ENCODE measurements at places on chromosomes 1 and 21.

- DNase-seq: no peak
These were observed at the start of gene ANGPTL1 for GRCh38 chr1:178870944-178871343. Gene ANGPTL1, minus strand, starts transcription at chr1:178871077. Its CDS starts 5,301 bp downstream, at chr1:178865776.

DNA sequence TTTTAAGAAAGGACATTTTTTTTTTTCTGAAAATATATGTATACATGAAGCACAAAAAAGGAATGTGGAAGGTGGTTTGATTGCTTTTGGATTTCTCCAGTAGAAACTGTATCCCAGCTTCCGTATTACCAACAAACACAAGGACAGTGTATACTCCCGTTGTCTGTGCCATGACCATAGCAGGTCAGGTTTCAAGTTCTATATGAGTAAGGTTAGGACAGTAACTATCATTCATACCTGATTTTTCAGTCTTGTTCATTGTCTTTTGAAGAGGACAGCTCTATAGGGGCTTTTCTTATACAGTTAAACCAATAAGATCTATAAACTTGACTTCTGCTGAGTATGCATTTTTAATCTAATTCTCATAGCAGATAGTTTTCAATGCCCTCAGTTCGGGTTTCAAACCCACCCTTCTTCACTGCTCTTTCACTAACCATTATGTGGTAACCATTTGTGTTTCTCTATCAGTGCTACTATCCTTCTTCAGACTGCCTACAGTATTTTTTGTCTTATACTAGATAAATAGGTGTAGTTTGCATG, 19.6 kb downstream of the UBAP2L start:
- no peak for DNase-seq

DNA sequence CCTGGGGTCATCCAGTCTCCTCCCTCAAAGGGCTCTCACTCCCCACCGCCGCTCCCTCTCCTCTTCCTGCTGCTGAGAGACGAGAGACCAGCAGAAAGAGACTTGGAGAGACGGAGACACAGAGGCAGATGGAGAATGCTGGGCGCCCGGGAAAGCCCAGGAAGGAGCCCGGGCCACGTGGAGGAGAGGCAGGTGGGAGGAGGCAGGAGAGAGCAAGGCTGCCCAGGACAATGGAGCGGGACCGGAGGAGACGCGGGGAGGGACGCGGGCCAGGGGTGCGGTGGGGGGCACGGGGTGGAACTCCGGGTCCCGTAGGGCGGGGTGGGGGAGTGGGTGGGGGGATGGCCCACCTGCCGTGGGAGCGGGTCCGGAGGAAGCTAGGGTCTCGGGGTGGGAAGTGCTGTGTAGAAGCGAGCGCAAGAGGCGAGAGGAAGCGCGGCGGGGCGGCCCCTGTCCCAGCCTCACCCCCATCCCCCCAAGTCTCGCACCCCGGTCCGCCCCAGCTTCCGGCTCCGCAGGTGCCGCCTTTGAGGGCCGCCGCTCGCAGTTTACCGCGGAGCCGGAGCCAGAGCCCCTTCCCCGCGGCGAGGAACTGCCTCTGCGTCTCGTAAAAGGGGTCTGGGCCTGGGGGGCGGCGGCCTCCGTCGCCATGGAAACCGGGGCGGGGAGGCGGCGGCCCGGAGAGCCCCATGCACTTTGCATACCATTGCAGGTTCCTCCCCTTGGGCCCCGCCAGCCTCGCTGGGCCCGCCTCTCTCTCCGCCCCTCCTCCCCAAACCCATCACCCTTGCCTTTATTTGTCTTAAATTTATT, 11.7 kb upstream of the EPHA2 start:
- DNase-seq: no peak

DNA sequence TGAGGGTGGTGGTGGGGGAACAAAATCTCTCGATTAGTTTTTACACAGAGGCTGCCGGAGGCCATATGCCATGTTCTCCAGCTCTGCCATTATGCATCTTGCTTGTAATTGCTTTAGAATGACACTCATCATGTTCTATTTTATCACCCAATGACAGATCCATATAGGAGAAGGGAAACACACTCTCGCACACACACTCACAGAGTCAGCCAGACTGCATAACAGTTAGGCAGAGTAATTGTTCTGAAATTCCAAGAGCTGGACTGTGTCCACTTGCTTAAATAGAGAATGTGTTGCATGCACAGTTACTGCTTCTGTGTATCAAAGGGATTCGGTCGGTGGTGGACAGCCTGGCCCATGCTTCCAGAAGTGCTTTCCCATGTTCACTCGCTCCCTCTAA, 30.6 kb downstream of the KCND3 start:
- DNase-seq: no peak

DNA sequence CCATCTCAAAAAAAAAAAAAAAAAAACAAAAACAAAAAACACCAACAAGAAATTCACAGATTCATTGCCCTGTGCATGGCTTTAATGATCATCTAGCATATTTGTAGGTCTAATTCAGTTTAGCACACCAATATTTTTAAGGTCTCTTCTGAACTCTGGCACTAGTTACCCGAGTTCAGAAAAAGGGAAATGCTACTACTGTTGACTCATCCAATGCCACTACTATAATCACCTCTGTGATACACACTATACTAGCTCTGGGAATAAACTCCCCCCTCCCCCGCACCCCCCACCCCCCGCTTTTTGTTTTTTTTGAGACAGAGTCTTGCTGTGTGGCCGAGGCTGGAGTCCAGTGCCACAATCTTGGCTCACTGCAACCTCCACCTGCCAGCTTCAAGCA, 55.6 kb downstream of the FBXO42 start:
- DNase-seq: no peak

DNA sequence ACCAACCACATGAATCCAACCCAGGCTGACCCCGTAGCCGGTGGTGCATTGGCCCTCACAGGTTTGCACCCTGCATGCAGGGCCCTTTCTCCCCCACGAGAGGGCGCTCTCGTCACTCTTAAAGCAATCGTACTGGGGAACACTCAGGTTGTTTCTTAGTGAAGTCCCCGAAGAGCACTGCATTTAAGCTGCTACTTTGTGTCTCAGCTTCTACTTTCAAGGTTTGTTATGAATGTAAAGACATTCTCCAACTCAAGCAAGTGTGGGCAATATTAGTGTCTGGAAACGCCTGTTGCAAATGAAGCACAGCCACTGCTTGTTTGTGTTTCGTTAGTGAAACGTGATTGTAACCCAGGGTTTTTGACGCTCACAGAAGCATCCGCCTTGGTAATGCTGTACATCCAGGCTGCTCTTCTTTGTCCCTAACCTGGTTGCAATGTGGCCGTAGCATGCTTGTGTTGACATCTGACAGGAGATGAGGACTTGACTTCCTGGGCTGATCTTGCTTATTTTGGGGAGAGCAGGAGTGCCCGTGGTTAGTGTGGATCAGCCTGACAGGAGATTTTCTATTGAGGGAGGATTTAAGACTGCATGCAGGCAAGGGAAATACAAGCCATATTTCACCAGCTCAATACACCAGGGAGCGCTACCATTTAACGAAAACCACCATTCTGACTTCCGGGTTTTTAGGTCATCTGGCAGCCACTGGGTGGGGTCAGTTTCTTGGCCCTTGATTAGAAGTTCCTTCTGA, 79.8 kb downstream of the ST6GALNAC3 start:
- peak; percentile 63 for DNase-seq

DNA sequence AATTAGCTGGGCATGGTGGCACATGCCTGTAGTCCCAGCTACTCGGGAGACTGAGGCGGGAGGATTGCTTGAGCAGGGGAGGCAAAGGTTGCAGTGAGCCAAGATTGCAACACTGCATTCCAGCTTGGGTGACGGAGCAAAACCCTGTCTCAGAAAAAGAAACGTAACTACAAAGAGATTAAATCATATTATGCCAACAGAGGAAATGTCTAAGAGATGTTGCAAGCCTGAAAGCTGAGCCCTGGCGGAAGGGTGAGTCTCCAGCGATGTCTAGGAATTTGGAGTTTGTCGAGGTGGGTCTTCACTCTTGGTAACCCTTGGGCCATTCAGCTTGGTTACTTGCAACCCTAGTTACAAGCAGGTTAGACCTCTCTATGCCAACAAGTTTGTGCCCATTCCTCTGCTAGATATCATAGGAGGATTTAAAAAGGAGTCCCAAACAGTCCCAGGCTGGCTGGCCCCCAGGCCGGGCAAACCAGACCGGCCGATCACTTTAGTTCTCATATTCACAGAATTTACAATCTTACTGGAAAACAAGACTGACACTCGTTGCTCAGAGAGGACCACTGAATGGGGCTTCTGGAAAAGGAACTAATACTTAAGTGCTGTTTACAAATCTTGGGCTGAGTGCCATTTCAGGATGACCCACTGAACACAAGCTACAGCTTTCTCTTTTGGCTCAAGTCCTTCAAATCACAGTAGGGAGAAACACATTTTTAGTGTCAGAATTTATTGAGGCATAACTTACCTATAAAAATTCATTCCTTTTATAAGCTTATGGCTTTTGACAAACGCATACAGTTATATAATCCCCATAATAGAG, 27.1 kb downstream of the SLC30A1 start:
- DNase-seq: no peak

DNA sequence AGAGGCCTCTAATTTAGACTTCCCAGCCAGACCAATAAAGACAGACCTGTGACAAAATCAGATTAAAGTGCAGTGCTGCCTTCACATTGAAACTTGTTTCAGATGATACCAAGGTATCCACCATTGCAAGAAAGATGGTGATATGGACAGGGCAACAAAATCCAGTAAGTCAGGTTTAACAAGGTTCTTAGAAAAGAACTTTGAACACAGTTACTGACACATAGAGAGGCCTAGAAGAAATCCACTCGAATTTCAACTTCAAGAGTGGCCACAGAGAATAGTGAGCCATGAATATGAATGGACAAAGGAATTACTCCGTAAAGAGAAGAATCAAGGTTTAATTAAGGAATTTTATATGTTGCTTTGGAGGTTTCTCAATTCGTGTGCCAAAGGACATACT, 230.4 kb downstream of the KCNT2 start:
- DNase-seq: no peak

- DNase-seq: no peak
These were observed 24.2 kb upstream of the CTPS1 start for GRCh38 chr1:40955266-40955665.

DNA sequence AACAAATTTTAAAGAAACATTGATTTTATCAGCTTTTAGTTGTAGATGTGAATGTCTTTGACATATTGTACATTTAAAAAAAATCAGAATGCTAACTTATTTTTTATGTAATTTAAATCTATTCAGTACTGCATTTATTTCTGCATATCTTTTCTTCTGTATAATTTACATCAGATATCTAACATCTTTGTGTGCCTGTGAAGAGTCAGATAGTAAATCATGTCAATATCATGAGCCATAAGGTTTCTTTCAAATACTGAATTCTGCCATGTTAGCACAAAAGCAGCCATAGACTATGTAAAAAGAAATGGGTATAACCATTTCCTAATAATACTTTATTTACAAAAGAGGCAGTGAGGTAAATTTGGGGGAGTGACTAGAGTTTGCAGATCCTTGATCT, 1829.2 kb downstream of the NCAM2 start:
- DNase-seq: no peak

DNA sequence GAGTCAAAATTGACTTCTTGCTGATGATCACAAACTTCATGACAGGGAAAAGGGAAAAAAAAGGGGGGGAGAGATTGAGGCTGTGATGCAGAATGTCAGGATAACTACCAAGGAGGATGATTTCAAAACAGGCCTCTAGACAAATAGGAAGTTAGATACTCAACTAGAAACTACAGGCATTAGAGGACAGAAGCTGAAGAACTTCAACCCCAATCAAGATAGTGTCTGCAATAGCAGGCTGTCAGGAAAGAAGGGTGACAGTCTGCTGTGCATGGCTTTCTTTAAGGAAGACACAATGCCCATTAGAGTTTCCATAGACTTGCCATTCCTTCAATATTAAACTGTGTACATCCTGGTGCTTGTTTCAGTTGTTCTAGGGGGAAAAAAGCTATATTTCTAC, 257.2 kb downstream of the TTLL7 start:
- DNase-seq: no peak

DNA sequence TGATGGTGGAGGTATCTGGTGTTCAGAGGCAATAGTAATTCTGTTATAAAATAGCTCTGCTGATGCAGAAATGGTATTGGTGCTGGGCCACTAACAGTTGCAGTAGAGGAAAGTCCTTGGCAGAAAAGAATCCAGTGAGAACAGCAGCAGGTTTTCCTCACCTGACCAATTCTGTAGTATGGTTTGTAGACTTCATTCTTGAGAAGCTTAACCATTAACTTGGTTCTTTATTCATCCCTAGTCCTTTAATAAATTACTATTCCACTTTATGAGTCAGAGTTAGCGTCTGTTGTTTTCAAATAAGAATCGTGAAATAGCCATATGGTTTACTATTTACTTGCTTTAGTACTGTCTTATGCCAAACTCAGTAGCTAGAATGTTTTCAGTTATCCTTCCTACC, 128.5 kb upstream of the SERTAD4 start:
- no peak for DNase-seq

DNA sequence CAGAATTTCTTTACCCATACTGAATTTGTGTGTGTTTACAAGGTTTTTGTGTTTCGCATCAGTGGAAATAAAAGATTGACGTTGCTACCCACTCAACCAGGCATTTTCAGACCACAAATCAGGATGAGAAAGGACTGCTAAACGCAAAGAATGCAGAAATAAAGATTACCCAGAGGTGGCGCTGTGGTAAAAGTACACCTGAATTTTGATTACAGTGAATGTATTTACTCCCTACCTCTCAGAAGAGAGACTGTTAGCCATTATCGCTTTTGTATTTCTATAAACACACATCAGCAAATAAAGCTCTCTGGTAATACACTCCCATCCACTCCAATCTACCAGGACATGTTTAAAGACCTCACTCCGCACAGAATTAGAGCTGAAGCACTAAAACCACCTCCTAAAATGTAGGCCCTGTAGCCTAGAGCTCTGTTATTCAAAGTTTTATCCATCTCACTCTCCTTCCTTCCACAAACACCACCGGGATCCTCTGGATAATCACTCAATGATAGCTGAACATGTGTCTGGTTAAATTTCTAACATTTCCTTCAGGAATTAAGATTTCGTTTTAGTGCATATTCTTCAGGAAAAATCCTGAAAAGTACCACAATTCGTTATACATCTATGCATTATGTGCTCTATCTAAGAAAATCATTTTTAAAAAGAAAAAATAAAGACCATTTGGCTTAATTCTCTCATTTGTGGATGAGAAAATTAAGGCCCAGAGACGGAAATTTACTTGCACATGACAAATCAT, 2.5 kb upstream of the LMO4 start:
- DNase-seq: peak; percentile 48

- DNase-seq: no peak
These were observed 7.9 kb downstream of the RHEX start for GRCh38 chr1:206060844-206061243.

- no peak for DNase-seq
These were observed 156.8 kb upstream of the GORAB start for GRCh38 chr1:170375082-170375723.

DNA sequence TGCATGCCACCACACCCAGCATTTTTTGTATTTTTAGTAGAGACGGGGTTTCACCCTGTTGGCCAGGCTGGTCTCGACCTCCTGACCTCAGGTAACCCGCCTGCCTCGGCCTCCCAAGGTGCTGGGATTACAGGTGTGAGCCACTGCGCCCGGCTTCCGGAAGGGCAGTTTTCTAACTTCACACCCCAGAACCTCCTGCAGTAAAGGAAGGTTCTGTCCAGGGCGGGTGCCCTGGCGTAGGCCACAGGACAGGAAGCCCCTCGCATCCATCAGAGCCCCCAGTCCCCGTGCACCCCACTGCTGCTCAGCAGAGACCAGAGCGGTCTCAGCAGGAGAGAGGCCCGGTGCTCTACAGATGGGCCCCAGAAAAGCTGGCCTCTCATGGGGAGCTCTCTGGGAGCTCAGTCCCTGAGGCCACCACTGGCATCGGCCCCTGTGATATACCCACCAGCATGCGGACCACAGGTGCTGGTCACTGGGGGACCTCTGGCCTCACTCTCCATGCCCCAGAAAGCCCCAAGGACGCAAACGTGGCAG, 4.1 kb upstream of the DNMT3L start:
- DNase-seq: no peak
